ENCODE measurements at places on chromosomes 2 and 18. TPM values are rescaled to one million over a fixed set of nuclear protein-coding genes. Genes with fewer than 3 reads are reported as not detected.
A peak's percentile ranks its signal among the peaks of the same experiment; 100 is the strongest.

GRCh38 chr2:47236503-47237215, 81.6 kb upstream of the STPG4 start:
- peaks cover 3% of the 10 kb centered on the region for H3K36me3 ChIP-seq
- H3K27me3 ChIP-seq: peaks cover 41% of the 10 kb centered on the region
- no peaks in the 10 kb centered on the region for H3K4me1 ChIP-seq

GRCh38 chr2:181389524-181389923, 67.7 kb upstream of the ITGA4 start:
- H3K36me3 ChIP-seq: no peaks in the 10 kb centered on the region
- no peaks in the 10 kb centered on the region for H3K27me3 ChIP-seq
- H3K4me1 ChIP-seq: peaks cover 4% of the 10 kb centered on the region
- H3K4me3 ChIP-seq: no peak overlapping the region
- DNase-seq: no peak

- peaks cover 39% of the 10 kb centered on the region for H3K4me1 ChIP-seq
- H3K4me3 ChIP-seq: no peak overlapping the region
- peak overlapping the region; percentile 93 for H3K27ac ChIP-seq
- H3K27me3 ChIP-seq: no peaks in the 10 kb centered on the region
- peaks cover 3% of the 10 kb centered on the region for H3K36me3 ChIP-seq
- DNase-seq: no peak
These were observed 42.7 kb downstream of the SETBP1 start for GRCh38 chr18:44723411-44723810.

GRCh38 chr2:186327251-186327868, 158.7 kb upstream of the ZC3H15 start:
- H3K4me3 ChIP-seq: no peak overlapping the region
- no peak overlapping the region for H3K27ac ChIP-seq
- DNase-seq: no peak
- no peaks in the 10 kb centered on the region for H3K27me3 ChIP-seq
- no peaks in the 10 kb centered on the region for H3K36me3 ChIP-seq
- no peaks in the 10 kb centered on the region for H3K4me1 ChIP-seq

GRCh38 chr2:68272246-68272994, 20.1 kb upstream of the PPP3R1 start:
- no peak overlapping the region for H3K27ac ChIP-seq
- H3K27me3 ChIP-seq: peaks cover 16% of the 10 kb centered on the region
- no peaks in the 10 kb centered on the region for H3K36me3 ChIP-seq
- H3K4me3 ChIP-seq: no peak overlapping the region

DNA sequence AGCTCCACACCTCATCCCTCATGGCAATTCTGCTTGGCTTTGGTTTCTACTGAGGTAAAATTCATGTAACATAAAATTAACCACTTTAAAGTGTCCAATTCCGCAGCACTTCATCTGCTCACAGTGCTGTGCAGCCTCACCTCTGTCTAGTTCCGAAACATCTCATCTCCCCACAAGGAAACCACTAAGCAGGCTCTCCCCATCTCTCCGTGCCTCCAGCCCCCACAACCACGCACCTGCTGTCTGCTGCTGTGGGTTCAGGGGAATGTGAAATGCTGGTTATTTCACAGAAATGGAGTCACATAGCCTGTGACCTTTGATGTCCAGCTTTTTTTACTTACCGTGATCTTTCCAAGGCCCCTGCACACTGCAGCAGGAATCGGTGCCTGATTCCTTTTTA, 7.7 kb upstream of the GPC1 start:
- peaks cover 2% of the 10 kb centered on the region for H3K36me3 ChIP-seq
- no peak for DNase-seq
- no peak overlapping the region for H3K27ac ChIP-seq
- no peaks in the 10 kb centered on the region for H3K4me1 ChIP-seq

DNA sequence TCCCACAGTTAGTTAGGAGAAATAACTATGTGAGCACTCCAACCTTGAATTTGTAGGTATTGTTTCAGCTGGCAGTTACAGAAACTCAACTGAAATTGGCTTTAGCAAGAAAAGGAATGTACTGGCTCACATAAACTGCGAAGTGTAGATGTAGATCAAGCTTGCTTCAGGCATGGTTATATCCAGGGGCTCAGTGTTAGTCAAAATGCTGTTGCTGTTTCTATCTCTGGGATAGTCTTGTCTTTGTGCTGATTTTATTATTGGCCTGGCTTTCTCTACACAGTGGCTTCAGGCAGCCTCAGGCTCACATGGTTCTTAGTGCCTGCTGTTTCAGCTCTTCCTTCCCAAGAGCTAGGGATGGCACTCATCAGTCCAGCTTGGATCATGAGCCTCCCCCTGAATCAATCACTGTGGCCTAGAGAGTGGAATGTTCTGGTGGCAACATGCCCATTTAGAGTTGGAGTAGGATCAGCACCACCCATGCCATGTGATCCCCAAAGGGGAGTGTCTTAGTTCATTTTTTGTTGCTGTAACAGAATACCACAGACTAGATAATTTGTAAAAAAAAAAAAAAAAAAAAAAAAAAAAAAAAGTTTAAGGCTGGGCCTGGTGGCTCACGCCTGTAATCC, 69.1 kb upstream of the FOXI3 start:
- H3K36me3 ChIP-seq: peaks cover 2% of the 10 kb centered on the region
- no peaks in the 10 kb centered on the region for H3K4me1 ChIP-seq
- DNase-seq: no peak
- peaks cover 41% of the 10 kb centered on the region for H3K27me3 ChIP-seq

DNA sequence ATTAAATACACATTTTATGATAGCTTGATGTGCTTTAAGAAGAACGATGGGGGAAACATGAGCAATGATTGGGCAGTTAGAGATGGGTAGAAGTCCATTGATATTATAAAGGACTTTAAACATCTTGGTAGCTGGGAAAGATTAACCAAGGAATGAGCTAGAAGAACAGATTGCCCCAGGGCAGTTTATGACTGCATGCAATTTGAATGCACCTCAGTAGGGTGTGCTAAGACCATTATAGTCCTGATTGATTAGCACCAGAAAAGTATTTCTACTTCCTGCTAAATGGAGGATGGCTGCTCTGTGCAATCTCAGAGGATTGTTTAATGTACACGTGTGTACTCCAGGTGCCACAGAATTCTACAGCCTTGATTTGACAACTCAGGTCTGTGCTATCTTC, 641.9 kb downstream of the CNTNAP5 start:
- H3K27ac ChIP-seq: no peak overlapping the region
- H3K27me3 ChIP-seq: no peaks in the 10 kb centered on the region
- H3K4me1 ChIP-seq: no peaks in the 10 kb centered on the region
- no peak overlapping the region for H3K4me3 ChIP-seq
- no peak for DNase-seq

GRCh38 chr2:153536115-153536514, 57.6 kb upstream of the RPRM start:
- DNase-seq: no peak
- H3K27ac ChIP-seq: no peak overlapping the region
- no peaks in the 10 kb centered on the region for H3K27me3 ChIP-seq
- H3K4me1 ChIP-seq: no peaks in the 10 kb centered on the region
- no peaks in the 10 kb centered on the region for H3K36me3 ChIP-seq

- H3K4me3 ChIP-seq: no peak overlapping the region
- DNase-seq: no peak
- peaks cover 2% of the 10 kb centered on the region for H3K36me3 ChIP-seq
- H3K4me1 ChIP-seq: peaks cover 5% of the 10 kb centered on the region
These were observed 118.9 kb upstream of the ARL5A start for GRCh38 chr2:151946899-151947812.

DNA sequence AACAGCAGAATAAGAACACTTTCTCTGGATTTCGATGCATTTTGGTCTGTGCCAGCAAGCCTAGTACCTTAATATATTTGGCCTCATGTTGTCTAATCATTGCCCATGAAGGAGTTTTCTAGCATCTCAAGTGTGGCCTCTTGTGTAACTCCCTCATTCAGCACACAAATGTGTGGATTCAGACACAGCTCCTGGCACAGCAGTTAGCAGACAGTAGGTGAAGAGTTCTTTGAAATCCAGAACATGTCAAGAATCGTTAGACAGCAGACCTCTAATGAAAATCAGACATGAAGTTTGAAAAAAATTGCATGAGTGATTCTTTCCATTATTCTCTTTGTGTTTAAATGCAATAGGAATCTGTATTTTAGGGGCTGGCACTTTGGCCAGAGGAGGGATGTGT, 177.0 kb downstream of the FMNL2 start:
- H3K4me1 ChIP-seq: no peaks in the 10 kb centered on the region
- peaks cover 20% of the 10 kb centered on the region for H3K27me3 ChIP-seq
- no peaks in the 10 kb centered on the region for H3K36me3 ChIP-seq
- H3K4me3 ChIP-seq: no peak overlapping the region

GRCh38 chr18:3455907-3456685, 6.1 kb downstream of the TGIF1 start:
- no peak for DNase-seq
- no peaks in the 10 kb centered on the region for H3K27me3 ChIP-seq
- peaks cover 41% of the 10 kb centered on the region for H3K4me1 ChIP-seq
- H3K4me3 ChIP-seq: peak overlapping the region; percentile 62

- DNase-seq: no peak
- H3K27ac ChIP-seq: no peak overlapping the region
- H3K4me1 ChIP-seq: no peaks in the 10 kb centered on the region
- no peaks in the 10 kb centered on the region for H3K36me3 ChIP-seq
- no peak overlapping the region for H3K4me3 ChIP-seq
These were observed 1090.0 kb downstream of the BCL11A start for GRCh38 chr2:59463426-59463825.

Gene SOWAHC
- 1.3 TPM for total RNA-seq

Gene ENOSF1
- total RNA-seq: 69.3 TPM

Gene CKAP2L
- 0.37 TPM for total RNA-seq
